ENCODE measurements at places on chromosomes 16 and 17.

DNA sequence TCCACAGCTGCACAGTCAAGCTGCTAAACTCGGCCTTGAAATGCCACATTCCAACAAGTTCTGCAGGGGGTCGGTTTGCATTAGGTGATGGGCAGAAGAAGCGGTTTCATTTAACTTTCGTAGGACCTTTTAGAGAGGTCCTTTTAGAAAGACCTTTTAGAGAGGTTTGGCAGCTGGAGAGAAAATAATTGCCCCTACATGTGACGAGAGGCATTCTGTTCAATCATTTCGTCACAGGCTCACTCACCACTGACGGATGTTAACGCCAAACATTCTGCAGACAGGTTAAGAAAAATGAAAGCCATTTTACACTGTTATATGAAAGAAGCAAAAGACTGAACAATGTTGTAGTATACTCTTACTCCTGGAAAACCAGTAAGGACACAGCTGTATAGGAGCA is 76.5 kb upstream of the ZNF423 start:
- DNase-seq, result no peak

DNA sequence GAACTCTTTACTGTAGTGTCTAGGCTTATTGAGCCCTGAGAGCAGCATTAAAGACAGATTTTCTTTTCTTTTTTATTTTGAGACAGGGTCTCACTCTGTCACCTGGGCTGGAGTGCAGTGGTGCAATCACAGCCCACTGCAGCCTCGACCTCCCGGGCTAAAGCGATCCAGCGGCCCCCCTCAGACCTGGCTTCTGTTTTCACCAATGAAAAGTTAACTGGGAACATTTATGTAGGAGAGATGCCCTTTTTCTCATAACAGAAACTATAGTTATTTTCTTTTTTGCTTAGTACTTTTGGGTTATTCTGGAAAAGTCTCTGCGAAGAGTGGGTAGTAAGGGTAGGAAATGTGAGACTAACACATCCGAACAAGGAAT is 1.5 kb downstream of the MAP1LC3B start:
- DNase-seq, result no peak

DNA sequence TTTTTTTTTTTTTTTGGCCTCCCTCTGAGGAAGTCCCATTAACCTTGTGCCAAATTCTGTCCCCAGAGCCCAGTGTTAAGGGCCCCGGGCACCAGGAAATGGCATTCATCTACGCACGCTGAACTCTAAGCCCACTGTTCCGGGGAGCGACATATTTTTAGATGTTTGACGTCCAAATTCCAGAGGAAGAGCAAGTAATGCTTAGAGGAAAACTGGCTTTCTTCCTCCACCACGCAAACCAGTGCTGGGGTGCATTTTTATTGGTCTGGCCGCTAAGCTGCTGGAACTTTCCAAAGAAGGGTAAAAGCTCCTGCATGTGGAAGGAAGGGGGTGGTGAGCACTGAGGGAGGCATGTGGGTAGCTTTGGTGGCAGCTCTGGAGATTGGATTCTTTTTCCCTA is 8.3 kb downstream of the WFDC1 start:
- DNase-seq, result no peak

- no peak for DNase-seq
Observed at GRCh38 chr17:77622647-77623046, 335.9 kb upstream of the TNRC6C start.

GRCh38 chr16:57826052-57826451 is 23.8 kb upstream of the KIFC3 start:
- no peak for DNase-seq

- DNase-seq, result no peak
Observed at GRCh38 chr17:44651228-44651627, 5.0 kb upstream of the MEIOC start.

GRCh38 chr17:2336215-2336851 is at the start of gene TSR1:
TSS of gene TSR1 (minus strand) at chr17:2336457. CDS start at chr17:2336427, 30 bp downstream.
- DNase-seq, result peak; percentile 92

DNA sequence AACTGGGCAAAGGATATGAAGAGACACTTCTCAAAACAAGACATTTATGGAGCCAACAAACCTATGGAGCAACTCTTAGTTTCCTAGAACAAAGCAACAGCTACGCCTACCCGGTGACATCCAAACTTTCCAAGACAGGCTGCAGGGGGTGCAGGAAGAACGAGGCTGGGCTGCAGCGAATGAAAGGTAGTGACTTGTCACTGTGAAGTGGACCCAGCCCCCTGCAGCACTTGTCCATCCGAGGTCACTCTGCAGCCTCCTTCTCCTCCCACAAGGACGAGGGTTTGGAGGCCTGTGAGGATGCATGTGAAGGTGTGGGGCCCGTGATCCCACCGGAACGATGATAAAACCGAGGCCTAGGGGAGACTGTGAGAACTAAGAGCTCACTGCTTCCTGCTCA is 192.6 kb upstream of the RPL38 start:
- DNase-seq, result no peak

- DNase-seq, result no peak
Observed at GRCh38 chr17:15194859-15195277, 70.3 kb downstream of the PMP22 start.

DNA sequence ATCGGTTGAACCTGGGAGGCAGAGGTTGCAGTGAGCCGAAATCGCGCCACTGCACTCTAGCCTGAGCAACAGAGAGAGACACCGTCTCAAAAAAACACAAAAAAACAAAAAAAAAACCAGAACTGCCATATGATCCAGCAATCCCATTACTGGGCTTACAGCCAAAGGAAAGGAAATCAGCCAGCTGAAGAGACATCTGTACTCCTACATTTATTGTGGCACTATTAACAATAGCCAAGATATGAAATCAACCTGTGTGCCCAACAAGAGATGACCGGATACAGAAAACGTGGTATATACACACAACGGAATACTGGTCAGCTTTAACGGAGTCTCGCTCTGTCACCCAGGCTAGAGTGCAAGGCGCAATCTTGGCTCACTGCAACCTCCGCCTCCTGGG is 14.6 kb downstream of the FANCA start:
- DNase-seq, result no peak

DNA sequence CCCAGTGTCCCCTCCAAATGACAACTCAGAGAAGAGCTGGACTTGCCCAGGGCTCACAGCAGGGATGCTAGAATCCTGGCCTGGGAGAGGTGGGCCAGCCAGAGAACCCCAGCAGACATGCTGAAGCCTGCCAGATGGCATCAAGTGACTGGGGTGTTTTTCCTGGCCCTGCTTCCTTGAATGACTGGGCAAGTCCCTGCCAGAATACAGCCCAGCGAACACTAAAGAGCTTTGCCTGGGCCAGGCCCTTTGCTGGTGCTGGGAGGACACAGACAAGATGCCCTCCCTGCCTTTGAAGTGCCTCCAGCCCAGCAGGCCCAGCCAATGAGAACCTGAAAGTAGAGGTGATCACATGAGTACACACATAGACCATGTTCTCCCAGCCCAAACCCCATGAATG is 11.5 kb downstream of the ZNF319 start:
- no peak for DNase-seq

DNA sequence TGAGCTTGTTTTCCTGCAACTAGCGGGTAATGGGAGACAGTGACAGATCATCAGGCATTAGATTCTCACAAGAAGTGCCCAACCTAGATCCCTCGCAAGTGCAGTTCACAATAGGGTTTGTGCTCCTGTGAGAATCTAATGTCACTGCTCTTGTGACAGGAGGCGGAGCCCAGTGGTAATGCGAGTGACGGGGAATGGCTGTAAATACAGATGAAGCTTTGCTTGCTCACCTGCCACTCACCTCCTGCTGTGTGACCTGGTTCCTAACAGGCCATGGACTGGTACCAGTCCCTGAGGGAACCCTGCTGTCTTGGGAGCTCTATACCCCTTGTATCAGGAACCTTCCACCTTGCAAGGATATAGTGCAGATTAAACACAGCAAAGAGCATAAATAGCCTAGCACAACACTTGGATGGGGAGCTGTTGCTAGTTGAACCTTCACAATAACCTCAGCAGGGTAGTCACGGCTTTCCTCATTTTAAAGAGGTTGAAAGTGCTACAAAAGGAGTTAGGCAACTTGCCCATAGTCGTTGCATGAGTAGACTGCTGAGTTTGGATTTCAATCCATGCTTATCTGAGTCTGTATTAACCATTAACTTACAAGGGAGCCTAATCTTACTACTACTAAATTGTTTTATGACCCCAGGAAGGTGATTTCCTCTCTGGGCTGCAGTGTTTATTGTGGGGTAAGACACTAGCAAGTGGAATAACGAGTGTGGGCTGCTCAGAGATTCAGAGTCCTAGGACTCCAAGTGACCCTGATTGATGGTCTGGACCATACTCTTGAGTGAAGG is 156.6 kb upstream of the ZFHX3 start:
- DNase-seq, result no peak

- peak; percentile 96 for DNase-seq
Observed at GRCh38 chr17:59786536-59787319, 79.3 kb downstream of the VMP1 start.

- no peak for DNase-seq
Observed at GRCh38 chr17:72465191-72466024, 344.6 kb downstream of the SOX9 start.

DNA sequence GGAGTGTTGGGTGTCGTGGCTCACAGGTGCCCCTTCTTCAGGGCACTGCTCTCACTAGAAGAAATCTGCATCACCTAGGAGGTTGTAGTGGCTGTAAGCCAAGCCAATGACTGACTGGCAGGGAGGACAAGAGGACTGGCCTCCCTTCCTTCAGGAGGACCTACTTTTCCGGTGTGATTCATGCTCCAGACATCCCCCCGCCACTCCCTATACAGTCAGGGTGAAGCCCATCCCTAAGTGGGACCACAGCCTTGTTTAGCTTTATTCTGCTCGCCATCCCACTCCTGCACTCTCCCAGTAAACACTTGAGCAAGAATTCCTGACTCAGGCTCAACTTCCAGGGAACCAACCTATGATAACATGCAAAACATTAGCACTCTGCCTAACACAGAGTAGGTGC is 67.0 kb downstream of the PLCG2 start:
- no peak for DNase-seq

- no peak for DNase-seq
Observed at GRCh38 chr17:27596096-27596495, 34.9 kb upstream of the LGALS9 start.

- no peak for DNase-seq
Observed at GRCh38 chr17:40472733-40473452, 28.5 kb downstream of the TNS4 start.

DNA sequence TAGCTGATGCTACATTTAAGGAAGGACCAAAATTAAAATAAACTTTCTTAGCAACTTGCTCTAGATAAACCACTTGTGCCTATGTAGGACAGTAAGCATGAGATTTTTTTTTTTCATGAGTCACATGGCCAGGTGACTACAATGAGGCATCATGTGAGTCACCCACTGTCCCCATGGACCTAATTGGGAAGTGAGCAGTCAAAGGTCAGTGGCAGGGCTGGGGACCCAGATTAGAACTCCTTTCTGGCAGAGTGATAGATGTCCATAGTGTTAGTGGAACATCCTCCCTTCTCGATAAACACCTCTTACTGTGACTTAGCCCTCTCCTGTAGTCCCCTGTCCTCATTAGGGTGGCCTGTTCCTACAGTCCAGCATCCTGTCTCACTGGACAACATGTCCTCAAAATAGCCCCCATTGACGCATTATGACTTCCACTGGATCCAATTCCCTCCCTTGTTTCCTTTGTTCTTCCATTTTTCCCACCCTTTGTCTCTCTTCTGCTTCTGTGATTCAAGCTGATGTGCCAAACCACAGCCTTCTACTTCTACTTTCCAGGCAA is 12.4 kb downstream of the ITGB3 start:
- DNase-seq, result no peak

DNA sequence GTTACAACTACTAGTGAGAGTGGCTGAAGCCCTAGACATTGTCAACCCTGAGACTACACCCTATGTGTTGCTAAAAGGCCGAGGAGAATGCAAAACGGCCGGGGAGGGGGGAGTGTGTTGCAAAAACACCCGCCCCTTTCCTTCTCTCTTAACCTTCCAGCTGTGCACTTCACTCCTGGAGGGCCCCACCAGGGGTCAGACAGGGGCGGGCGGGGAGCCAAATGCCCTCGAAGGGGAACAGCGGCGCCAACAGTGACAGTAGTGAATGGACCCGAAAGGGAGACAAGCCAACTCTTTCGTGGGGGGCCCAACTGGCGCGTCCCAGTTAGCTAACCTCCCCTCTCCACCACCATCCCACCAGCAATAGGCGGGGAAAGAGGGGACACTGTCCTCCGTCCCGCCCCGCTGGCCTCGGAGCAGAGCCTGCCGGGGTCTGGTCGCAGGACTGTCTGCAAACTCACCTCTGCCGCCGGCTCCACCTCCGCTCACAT is 352 bp downstream of the MARF1 start:
- peak; percentile 88 for DNase-seq

DNA sequence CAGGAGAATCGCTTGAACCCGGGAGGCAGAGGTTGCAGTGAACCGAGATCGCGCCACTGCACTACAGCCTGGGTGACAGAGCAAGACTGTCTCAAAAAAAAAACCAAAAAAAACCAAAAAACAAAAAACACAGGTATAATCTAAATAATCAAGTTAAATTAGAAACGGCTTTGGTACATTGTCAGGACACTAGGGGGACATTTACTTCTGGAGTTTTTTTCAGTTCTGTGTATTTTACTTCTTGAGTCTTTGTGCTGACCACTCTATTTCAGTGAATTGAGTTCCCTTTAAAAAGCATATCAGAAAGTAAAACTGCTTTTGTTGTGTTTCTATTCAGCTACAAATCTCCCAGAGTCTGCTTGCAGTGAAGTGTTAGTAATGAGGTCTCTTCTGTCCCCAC is 36.3 kb downstream of the DHRS7B start:
- peak; percentile 17 for DNase-seq

DNA sequence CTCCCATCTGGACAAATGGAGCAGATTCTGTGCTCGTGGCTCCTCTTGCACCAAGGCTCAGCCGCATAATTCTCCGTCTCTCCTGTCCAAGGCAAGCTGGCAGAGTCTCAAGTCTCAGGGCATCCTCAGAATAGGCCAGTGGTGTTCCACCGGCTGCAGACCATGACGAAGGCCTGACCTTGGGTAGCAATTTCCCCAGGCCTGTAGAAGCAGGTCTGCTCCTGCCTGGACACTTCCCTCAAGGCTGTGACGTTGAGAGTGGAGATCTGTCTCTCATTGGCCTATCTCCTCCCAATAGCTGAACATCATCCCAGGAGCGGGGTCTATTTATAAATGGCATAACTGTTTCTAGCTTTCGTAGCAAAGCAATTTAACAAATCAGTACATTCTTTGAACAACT is 33.3 kb upstream of the SRSF1 start:
- no peak for DNase-seq

DNA sequence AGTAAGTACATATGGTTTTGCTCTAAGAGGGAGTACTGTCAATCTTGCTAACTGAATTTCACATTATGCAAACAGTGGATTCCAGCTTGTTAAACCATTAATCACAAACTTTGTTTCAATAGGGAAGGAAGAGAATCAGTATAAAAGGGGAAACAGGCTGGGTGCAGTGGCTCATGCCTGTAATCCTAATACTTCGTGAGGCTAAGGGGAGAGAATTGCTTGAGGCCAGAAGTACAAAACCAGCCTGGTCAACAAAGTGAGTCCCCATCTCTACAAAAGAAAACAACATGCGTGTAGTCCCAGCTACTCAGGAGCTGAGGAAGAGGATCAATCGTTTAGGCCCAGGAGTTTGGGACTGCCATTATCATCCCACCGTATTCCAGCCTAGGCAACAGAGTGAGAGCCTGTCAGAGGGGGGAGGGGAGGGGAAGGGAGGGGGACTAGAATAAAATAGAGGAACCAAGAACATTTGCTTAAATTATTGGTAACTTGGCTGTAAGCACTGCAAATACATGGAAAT is 65.7 kb downstream of the FBXL20 start:
- no peak for DNase-seq
